Fibroblast of the aortic adventitia (primary cell): ENCODE measurements at places on chromosomes 13 and 19. TPM values are rescaled to one million over a fixed set of nuclear protein-coding genes. Genes with fewer than 3 reads are reported as not detected.

Gene KLK12
- total RNA-seq, result not detected in 2 replicates

Gene RNF113B
- total RNA-seq, result not detected in 2 replicates

Gene TSHZ3
- 5.7 and 14.0 TPM in 2 replicates for total RNA-seq

Gene PSG4
- total RNA-seq, result not detected in 2 replicates

Gene SMIM44
- total RNA-seq, result not detected in 2 replicates

Gene EBI3
- 0.33 TPM in 1 of 2 replicates, not detected in the other for total RNA-seq

Gene GPR183
- not detected in 2 replicates for total RNA-seq

Gene TMEM190
- not detected in 2 replicates for total RNA-seq

Gene GFY
- not detected in 2 replicates for total RNA-seq

Gene GPR12
- total RNA-seq, result 0.41 TPM in 1 of 2 replicates, not detected in the other

Gene ZNF345
- total RNA-seq, result 5.5 and 9.6 TPM in 2 replicates

Gene TNNT1
- total RNA-seq, result 1.1 and 4.3 TPM in 2 replicates

Gene GTPBP3
- 12.1 and 21.1 TPM in 2 replicates for total RNA-seq

Gene ZSCAN1
- total RNA-seq, result not detected in 2 replicates
